Breast epithelium (tissue), 4 donors: ENCODE measurements at places on chromosomes 12 and 14. TPM values are rescaled to one million over a fixed set of nuclear protein-coding genes. Genes with fewer than 3 reads are reported as not detected.
A peak's percentile ranks its signal among the peaks of the same experiment; 100 is the strongest.

DNA sequence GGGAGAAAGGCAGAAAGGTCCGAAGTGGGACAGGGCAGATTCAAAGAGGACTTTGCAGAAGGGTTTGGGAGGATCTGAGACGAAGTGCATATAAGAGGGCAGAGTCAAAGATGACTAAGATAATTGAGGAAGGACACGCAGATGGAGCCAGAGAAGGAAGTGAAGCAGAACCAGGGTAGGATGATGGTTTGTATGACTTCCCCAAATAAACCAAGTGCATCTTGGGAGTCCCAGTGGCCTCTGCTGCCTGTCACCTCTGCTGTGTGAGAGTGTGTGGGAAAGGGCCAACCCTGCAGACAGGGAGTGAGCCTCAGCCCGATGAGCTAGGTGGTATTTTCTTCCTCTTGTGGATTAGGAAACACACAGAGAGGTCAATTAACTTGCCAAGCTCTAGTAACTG, 36.8 kb downstream of the FLVCR2 start:
- H3K4me3 ChIP-seq, result no peak overlapping the region
- H3K4me1 ChIP-seq, result no peaks in the 10 kb centered on the region
- no peak for DNase-seq
- no peak overlapping the region for H3K27ac ChIP-seq
- H3K36me3 ChIP-seq, result no peaks in the 10 kb centered on the region
- no peaks in the 10 kb centered on the region for H3K27me3 ChIP-seq

GRCh38 chr12:55619354-55620138, 17.1 kb upstream of the OR10P1 start:
- H3K4me1 ChIP-seq, result no peaks in the 10 kb centered on the region
- H3K36me3 ChIP-seq, result no peaks in the 10 kb centered on the region
- DNase-seq, result peak; percentile 26
- H3K27me3 ChIP-seq, result no peaks in the 10 kb centered on the region
- no peak overlapping the region for H3K27ac ChIP-seq

DNA sequence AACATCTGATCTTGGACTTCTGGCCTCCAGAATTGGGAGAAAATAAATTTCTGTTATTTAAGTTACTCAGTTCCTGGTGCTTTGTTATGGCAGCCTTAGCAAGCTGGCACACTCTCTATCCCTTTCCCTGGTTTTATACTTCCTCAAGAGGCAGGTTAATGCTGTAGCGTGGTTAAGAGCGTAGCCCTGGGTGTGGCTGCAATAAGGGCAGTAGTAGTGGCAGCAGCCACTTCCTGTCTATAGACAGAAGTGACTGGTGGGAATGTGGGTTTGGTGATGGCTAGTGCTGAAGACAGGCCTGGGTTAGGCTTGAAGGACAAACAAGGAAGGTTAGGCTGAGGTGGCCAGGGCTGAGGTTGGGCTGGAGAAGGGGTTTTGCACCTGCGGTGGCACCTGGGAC, 3.6 kb upstream of the LGALS3 start:
- H3K4me3 ChIP-seq, result no peak overlapping the region
- H3K36me3 ChIP-seq, result no peaks in the 10 kb centered on the region
- no peaks in the 10 kb centered on the region for H3K27me3 ChIP-seq
- peak overlapping the region; percentile 27 for H3K27ac ChIP-seq
- DNase-seq, result no peak

The PPP2R3C gene
- 32.1 TPM for total RNA-seq

DNA sequence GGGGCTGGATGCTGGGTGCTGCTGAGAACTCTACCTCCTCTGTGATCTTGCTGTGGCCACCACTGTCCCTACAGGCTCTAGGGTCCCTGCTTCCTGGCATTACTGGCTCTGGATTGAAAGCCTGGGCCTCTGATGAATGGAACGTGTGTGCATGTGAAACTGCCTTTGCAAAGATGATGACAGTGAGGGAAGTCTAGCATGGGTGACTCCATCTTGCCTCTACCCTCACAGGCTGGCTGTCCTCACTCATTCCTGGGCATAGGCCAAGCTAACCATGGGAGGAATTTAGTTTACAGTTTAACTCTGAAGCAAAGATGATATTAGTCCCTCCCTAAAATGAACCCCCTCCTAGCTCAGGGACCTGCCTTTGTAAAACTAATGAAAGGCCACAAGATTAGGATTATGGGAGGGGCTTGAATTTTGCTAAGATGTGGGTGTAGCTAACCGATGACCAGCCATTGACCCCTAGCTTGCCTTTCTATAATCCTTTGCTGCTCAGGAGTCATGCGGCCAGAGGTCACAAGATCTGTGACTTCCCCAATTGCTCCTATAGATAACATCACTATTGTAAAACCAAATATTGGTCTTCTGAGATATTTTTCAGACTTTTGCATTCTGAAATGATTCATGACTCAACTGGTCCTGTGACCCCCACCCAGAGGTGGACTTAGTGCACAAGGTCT, 2.2 kb upstream of the C1S start:
- no peak overlapping the region for H3K27ac ChIP-seq
- no peaks in the 10 kb centered on the region for H3K4me1 ChIP-seq
- H3K4me3 ChIP-seq, result no peak overlapping the region
- H3K27me3 ChIP-seq, result no peaks in the 10 kb centered on the region
- H3K36me3 ChIP-seq, result no peaks in the 10 kb centered on the region

GRCh38 chr12:19965196-19966038, 402.9 kb upstream of the PDE3A start:
- DNase-seq, result no peak
- H3K36me3 ChIP-seq, result no peaks in the 10 kb centered on the region
- no peaks in the 10 kb centered on the region for H3K4me1 ChIP-seq
- no peak overlapping the region for H3K4me3 ChIP-seq
- no peak overlapping the region for H3K27ac ChIP-seq

DNA sequence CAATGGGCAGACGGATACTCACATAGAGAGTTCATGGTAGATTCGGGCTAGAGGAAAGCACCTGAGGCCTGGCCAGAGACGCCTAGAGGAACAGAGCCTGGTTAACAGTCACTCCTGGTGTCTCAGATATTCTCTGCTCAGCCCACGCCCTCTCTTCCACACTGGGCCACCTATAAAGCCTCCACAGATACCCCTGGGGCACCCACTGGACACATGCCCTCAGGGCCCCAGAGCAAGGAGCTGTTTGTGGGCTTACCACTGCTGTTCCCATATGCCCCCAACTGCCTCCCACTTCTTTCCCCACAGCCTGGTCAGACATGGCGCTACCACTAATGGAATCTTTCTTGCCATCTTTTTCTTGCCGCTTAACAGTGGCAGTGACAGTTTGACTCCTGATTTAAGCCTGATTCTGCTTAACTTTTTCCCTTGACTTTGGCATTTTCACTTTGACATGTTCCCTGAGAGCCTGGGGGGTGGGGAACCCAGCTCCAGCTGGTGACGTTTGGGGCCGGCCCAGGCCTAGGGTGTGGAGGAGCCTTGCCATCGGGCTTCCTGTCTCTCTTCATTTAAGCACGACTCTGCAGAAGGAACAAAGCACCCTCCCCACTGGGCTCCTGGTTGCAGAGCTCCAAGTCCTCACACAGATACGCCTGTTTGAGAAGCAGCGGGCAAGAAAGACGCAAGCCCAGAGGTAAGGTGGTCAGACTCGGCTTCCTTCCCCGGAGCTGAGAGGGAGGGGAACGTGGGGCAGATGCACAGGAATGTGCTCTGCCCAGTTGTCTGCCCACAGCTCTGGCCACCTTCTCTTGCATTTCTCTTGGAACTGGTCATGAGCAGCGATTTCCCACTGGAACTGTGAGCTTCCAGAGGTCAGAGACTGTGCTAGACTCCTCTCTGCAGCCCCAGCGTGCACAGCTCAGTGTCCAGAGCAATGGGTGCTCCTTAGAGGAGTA, at the start of gene CD4:
Gene CD4, plus strand, starts transcription at position 557 of the 953 bp plus-strand sequence. CDS start 10,611 bp downstream, outside the sequence.
- no peaks in the 10 kb centered on the region for H3K4me1 ChIP-seq
- peak within 1 kb of the TSS; percentile 66 for H3K27ac ChIP-seq
- H3K4me3 ChIP-seq, result peak within 1 kb of the TSS; percentile 44

The CIROP gene
- not detected for total RNA-seq

The AHNAK2 gene
- total RNA-seq, result 19.3 TPM

The LTB4R2 gene
- total RNA-seq, result 8.5 TPM

The INHBC gene
- total RNA-seq, result not detected

GRCh38 chr14:73153272-73153671, 17.0 kb downstream of the PSEN1 start:
- H3K27ac ChIP-seq, result no peak overlapping the region
- no peaks in the 10 kb centered on the region for H3K4me1 ChIP-seq
- no peak overlapping the region for H3K4me3 ChIP-seq

GRCh38 chr12:112967306-112967705, 11.0 kb upstream of the OAS2 start:
- H3K4me1 ChIP-seq, result no peaks in the 10 kb centered on the region
- H3K36me3 ChIP-seq, result peaks cover 2% of the 10 kb centered on the region
- no peak overlapping the region for H3K4me3 ChIP-seq
- no peaks in the 10 kb centered on the region for H3K27me3 ChIP-seq
- DNase-seq, result no peak

DNA sequence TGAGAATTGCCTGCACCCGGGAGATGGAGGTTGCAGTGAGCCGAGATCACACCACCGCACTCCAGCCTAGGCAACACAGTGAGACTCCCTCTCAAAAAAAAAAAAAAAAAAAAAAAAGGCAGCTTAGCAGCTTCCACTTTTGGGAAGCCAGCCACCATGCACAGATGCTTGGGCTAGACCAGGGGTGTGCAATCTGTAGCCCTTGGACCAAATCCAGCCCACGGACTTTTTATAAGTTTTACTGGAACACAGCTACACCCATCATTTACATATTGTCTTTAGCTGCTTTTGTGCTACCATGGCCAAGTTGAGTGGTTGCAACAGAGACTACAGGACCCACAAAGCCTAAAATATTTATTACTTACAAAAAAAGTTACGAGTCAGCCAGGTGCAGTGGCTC, 6.7 kb downstream of the CIT start:
- no peak overlapping the region for H3K4me3 ChIP-seq
- no peaks in the 10 kb centered on the region for H3K4me1 ChIP-seq
- H3K27ac ChIP-seq, result no peak overlapping the region

The USP44 gene
- total RNA-seq, result 3.9 TPM

GRCh38 chr14:44463356-44464004, 43.6 kb downstream of the FSCB start:
- H3K4me1 ChIP-seq, result no peaks in the 10 kb centered on the region
- H3K36me3 ChIP-seq, result no peaks in the 10 kb centered on the region
- DNase-seq, result no peak

DNA sequence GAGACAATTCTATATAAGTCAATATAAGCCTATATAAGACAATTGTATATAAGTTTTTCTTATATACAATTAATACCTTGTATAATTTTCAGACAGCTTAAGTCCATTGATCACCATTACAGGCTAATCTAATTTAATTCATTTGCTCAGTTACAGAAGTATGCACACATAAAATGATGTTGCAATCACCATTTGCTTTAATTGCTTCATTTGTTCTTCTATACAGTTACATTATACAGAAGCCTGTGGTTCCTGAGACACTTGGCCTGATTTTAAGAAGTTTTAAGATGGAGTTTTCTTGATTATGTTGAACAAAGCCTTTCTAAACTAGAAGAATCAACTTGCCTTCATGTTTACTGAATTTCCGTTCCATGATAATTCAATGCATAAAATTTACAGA, 314.6 kb upstream of the PDE3A start:
- H3K4me1 ChIP-seq, result no peaks in the 10 kb centered on the region
- DNase-seq, result no peak
- H3K27me3 ChIP-seq, result no peaks in the 10 kb centered on the region
- H3K36me3 ChIP-seq, result no peaks in the 10 kb centered on the region

- no peaks in the 10 kb centered on the region for H3K36me3 ChIP-seq
- H3K4me3 ChIP-seq, result no peak overlapping the region
- no peaks in the 10 kb centered on the region for H3K27me3 ChIP-seq
- DNase-seq, result no peak
Observed at GRCh38 chr14:99915305-99916090, 122.3 kb downstream of the EML1 start.

The SLC2A14 gene
- 2.7 TPM for total RNA-seq

DNA sequence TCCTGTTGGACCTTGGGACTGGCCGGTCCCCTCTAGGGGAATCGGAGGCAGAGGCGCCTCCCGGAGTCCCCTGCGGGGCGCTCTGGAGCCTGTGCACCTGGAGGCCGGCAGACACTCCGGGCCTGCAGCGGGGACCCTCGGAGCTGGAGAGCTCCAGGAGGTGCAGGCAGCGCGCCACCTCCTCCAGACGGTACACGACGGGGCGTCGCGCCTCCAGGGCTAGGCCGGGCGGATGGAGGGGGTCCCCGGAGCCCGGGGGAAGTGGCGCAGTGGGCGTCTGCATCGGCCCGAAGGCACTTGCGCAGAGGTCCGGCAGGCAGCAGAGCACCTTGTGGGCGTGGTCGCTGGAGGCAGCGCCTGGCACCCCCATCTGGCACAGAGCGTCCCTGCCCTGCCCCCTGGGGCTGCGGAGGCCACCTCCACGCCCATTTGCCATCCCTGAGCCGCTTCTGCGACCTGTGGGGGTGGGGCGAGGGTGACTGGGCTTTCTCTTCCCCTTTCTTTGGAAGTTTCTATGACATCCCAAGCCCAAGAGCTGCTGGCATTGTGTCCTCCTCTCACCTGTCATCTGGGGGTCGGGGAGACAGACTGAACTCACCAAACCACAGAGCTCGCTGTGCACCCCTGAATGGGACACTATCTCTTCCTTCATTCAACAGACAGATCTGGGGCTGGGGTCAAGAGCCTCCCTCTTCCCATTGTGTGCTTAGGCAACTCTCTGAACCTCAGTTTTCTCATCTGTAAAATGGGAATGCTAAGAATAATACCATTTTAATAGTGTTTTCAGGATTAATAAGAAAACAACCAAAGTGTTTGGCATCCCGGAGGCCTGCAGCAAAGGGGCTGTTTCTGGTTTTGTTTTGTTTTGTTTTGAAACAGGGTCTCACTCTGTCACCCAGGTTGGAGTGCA, 37.5 kb upstream of the CORO1C start:
- DNase-seq, result no peak
- peaks cover 12% of the 10 kb centered on the region for H3K4me1 ChIP-seq
- H3K27ac ChIP-seq, result no peak overlapping the region
- no peaks in the 10 kb centered on the region for H3K27me3 ChIP-seq
- H3K36me3 ChIP-seq, result no peaks in the 10 kb centered on the region

DNA sequence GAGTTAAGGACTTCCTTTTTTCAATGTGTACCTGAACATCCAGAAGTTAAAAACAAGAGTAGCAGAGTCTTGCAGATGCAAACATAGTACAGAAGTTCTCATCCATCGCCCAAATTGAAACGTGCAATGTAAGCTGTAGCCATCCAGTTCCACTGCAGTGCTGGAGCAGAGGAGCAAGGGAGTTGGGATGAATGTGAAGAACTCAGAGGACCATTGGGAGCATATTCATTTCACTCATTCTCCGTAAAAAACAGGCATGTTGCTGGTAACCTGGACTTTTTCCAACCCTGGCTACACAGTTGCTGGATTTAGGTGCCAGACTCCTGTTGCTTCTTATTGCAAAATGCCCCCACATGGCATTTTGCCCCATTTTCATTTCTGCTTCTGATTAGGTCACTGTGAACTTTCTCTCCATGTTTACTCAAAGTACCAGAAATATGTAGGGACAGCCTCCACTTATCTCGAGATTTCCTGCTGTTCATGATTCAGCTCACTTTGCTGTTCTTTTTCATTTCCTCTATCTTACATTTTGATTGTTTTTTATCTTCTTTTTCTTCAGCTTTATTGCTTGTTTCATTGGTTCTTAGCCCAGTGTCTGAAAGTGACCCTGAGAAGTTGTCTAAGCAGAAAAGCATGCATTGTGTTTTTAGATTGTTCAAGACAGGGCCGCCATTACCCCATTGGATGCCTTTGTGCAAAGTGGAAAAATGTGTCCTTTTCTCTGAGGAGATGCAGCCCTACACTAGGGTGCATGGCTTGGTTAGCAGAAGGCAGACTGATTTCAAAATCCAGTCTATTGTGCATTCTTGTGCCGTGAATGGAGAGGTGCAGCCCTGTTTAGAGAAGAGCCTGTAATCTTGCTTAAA, 109.0 kb upstream of the AMIGO2 start:
- H3K27me3 ChIP-seq, result no peaks in the 10 kb centered on the region
- no peaks in the 10 kb centered on the region for H3K4me1 ChIP-seq
- no peak overlapping the region for H3K4me3 ChIP-seq
- no peaks in the 10 kb centered on the region for H3K36me3 ChIP-seq
- H3K27ac ChIP-seq, result no peak overlapping the region
- DNase-seq, result no peak
